ENCODE measurements at places on chromosomes 3 and 15.

DNA sequence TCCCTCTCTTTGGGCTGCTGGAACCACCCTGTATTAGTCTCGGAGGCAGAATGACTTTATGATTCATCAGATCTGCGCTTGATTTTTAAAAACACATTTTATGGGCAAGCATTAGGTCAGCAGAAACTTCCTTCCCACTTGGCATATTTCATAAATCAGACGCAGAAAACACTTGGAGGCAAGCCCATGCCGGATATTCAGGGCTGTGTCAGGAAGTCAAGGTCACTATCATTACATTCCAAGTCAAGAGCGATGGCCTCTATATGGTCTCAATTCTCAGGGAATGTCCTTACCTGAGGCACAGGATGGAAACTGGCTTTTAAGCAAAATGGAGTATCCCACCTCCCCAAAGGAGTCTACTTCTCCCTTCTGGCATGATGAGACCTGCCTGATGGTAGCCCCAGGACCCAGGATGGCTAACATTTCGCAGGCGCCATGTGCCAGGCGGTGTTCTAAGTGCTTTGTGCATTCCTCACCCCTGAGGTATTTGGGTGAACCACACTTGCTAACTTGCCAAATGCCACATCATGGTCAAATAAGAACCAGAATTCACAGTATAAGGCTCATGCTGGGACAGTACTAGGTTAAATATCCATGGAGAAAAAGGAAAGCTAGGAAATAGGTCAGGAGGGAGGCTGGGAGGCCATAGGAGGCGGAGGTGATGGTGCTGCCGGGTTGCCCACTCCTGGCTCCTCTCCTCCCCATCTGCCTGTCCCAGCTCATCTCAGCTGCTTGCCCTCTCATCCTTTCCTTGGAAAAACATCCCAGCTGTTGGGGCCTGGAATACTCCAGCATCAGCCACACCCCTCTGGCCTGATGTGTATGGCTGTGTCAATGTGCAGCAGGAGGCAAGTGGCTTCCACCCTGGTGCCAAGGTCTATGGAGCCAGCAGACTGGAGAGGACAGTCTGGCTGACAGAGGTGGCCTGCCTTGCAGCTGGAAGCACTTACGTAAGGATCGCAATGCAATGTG is 18.8 kb downstream of the BCL2L10 start:
- no peak for DNase-seq

DNA sequence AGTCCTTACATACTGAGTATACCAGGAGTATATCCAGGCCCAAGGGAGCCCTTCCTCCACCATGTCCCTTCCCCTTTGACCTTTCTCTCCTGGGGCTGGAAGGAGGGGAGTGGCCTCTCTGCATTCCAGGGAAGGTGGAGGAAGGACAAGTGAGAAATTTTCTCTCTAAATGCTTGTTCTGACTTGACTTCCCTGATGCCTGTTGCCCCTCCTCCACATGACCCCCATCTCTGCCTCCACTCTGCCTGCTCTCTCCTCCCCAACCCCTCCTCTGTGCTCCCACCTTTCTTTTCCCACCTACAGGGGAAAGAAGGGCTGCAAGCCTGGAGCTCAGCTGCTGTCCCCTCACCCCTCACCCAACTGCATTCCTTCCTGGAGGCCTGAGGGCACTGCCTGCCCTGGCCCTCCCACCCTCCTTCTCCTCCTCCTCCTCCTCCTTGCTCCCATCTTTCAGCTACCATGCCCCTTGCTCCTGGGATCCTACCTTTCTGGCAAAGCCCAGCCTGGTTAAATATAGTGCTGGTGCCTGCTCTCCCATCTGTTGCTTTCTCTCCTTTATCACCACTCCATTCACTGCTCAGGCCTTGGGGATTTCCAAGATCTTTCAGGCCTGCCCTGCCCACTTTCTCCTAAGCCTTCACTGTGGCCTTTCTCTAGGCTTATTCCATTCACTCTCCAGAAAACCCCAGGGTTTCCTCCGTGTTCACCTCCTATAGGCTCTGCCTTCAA is 8.5 kb upstream of the DAG1 start:
- DNase-seq = peak; percentile 17

DNA sequence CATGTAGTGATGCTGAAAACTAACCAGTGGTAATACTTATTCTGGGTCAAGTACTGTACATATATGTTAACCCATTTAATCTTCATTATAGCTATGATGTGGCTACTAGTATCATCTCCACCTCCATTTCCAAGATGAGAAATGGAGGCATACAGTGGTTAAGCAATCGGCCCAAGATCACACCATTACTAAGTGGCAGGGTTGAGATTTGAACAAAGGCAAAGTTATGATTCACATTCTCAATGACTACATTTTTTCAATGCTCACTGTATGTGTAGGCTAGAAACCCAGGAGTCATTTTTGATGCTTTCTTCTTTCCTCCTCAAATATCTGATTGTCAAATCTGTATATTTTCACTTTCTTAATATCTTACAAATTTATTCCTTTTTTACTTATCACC is 30.2 kb downstream of the ABI3BP start:
- DNase-seq = no peak

DNA sequence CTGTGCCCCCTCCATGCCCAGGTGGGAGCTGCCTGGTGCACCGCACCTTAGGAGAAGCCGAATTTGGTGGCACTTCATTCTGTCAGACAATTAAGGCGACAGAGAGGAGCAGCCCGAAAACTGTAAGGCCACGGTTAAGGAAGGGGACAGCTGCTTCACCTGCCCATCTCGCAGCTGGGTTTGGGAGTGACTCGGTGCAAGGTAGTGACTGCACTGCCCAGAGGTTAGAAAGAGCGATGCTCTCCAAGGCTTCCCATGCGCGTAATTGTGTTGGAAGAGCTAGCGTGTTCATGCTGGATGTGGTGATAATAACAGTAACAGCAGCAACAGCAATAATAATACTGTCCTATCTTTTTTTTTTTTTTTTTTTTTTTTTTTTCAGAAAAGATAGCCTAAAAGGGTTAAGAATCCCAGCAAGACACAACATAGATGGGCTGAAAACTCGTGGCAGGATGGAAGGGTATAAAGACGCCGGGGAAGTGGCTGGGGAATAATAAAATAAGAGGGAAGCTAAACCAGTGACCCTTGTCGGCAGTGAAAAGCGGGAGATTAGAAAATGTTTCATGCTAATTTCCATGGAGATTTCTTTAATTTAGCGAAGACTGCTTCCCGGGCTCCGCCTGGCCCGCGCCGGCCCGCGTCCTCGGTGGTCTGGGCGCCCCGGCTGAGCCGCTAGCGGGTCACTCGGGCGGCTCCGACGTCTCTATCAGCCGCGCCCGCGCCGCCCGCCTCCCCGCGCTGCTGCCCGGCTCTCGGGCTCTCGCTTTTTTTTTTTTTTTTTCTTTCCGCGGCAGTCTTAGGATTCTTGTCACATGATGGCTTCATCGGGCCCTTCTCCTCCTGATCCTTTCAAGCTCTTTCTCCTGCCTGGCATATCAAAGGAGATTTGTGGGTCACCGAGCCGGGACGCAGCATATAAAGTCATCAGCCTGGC is 617.1 kb downstream of the NR2F2 start:
- DNase-seq = no peak

Data from cerebellum (tissue), 4 donors.